Breast epithelium (tissue), 4 donors: ENCODE measurements at places on chromosomes 4 and X.

- DNase-seq: no peak
These were observed 80.9 kb upstream of the MSANTD1 start for GRCh38 chr4:3168029-3168428.

DNA sequence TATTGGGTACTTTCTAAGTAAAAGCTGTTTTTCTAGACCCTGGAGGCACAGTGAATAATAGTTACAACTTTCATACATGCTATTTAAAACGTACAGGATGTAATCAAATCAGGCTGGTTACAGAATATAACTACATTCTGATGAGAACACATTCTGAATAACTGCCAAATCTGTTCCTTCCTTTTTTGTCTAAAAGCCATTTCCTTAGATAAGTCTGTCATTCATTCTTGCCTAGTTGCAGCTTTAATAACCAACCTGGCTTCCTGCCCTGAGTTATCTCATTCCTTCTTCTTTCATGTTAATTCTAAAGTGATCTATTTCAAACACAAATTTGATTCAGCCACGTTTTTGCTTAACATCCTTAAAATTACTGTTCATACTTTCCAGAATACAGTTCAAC, 189.7 kb upstream of the ITM2A start:
- no peak for DNase-seq

DNA sequence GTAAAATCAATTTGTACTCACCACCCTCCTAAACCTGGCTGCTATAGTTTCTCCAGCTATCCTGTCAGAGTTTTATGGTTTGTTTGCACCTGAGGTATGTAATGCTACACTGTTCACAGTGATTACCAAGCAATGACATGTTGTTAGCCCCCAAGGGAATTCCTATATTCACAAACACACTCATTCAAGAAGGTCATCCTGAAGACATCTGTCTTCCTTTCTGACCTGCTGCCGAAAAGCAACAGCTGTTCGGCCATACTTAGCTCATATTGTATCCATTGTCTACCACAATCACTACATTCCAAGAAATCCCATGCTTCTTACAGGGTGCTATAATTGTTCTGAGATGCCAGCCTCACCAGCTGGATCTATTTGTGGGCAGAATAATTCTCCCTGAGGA, 160.1 kb upstream of the GYPA start:
- no peak for DNase-seq

- no peak for DNase-seq
These were observed 148.6 kb downstream of the KIT start for GRCh38 chr4:54806351-54806750.

DNA sequence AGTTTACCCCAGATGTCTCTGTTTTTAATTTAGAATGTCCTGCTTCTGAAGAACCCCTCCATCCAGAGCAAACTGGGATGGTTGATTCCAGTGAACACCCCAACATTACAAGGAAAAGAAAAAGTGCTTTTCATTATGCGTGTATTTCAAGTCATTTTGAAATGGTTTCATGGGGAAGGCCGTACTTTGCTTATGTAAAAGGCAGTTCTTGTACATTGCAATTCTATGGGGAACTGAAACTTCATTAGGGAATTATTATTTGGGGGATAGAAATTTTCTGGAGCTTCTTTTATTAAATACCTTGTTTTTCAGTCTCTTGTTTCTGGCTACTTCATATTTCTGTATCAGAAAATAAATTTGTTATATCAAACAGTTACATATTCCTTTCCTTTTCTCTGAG, 96.9 kb upstream of the ZNF518B start:
- no peak for DNase-seq

GRCh38 chrX:7110821-7111276, 36.7 kb upstream of the STS start:
- no peak for DNase-seq

DNA sequence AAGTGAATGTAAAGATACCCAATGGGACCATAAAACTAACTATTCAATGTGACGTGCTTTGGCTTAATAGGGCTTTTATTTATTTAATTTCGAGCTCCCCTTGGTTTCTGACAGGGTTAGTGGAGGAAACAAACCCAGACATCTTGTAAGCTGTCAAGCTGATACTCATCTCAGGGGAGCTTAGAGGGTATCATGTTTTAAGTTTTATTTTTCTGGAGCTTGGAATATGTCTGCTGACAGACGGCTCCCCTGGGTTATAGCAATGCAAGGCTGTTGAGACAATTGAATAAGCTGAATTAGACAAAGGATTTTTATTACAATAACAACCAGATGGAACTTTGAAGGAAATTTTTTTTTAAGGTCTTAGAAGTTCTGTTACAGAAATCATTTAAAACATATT, 456.5 kb downstream of the IL1RAPL1 start:
- DNase-seq: no peak

DNA sequence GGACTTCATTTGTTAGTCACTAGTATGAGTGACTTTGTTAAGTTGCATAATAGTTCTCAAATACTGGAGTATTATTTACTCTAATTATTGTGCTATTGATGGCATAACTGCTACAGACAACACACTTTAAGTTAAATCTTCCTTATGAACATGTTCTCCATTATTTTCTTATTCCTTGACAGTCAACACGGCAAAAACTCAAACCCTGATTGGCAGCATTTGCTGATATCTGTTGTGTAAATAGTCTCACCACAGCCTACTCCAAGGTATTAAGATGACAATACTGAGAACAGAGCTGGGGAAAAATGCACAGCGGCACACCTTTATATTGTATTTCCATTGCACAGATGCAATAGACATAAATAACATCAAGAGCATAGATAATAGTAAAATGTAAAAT, 568.0 kb upstream of the AADAT start:
- DNase-seq: no peak

DNA sequence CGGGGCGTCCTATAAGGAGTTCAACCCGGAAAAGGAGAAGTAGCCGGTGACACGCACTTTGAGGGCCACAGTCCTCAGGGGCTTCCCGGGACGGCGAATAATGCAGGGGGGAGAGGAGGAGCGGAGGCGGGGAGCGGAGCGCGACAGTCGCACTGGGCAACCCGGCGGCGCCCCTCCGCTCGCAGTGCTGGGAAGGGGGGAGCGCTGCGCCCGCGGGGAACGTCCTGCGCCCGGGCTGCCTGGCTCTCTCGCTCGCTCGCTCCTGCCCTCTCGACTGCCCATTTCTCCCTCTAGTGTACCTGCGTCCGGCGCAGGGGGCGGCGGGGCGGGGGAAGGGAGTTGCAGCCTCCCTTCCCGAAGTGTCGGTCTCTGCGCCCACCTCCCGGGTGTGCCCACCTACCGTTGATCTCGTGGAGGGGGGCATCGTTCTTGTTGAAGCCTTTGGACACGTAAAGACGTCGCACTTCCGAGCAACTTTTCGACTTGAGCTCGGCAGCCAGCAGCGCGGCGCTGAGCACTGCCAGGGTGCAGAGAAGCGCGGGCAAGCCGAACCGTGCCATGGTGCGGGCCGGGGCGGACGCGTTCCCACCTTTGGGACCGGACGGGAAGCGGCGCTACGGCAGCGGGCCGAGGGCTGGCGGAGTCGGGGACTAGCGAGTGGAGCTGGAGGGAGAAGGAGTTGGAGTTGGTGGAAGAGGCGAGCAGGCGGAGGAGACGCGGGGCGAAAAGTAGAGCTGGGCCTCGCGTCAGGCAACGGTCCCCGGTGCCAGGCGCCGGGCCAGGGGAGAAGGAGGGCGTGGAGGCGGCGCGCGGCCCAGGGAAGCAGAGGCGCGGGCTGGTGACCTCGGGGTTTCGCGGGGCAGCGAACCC, 648 bp downstream of the GPC4 start:
- DNase-seq: no peak

GRCh38 chr4:59369229-59369628, 1830.9 kb upstream of the ADGRL3 start:
- DNase-seq: no peak

- DNase-seq: no peak
These were observed 18.7 kb upstream of the FMR1NB start for GRCh38 chrX:147962476-147962875.

GRCh38 chr4:17370818-17371217, 141.1 kb downstream of the QDPR start:
- DNase-seq: no peak

GRCh38 chrX:39645178-39645895, 452.4 kb downstream of the BCOR start:
- no peak for DNase-seq

- DNase-seq: no peak
These were observed 298.7 kb upstream of the CLNK start for GRCh38 chr4:10983268-10983667.
